ENCODE measurements at places on chromosomes 2 and 18.

DNA sequence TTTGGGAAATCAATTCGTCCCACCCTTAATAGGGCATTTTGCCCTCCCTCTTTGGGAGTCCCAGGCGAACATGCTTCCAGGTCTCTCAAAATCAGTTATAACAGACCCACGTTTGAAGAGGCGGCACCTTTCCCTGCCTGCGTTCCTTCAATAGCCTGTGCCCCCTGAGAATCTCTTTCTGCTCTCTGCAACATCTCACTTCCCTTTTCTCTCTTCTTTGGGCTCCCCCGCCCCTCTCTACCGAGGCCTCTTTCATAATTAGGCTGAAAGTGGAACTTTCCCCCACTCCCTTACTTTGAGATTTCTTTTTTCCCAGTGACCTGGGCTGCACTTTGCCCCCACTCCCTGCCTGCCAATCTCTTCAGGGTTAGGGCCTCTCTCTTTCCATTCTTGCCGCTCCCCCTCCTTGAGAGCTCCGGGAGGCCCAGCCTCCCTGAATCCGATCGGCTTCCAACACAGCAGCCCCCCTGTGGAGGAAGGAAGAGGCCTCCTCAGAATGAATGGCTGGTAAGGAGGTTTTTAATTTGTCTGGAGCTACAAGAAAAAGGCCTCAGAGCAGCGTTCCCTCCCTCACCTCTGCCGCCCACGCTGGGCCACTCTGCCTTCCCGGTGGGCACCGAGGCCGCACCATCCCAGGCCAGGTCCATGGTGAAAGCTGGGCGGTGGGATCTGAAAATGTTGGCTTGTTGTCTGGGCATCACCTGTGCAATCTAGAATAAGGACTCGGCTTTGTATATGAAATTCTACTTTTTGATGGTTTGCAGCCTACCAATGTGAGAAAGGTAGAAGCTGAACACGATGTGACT, 162.6 kb upstream of the SIX3 start:
- DNase-seq: no peak

GRCh38 chr18:76538846-76539245, 43.8 kb upstream of the ZNF516 start:
- DNase-seq: no peak

GRCh38 chr2:142682528-142682927, 194.9 kb upstream of the KYNU start:
- no peak for DNase-seq

DNA sequence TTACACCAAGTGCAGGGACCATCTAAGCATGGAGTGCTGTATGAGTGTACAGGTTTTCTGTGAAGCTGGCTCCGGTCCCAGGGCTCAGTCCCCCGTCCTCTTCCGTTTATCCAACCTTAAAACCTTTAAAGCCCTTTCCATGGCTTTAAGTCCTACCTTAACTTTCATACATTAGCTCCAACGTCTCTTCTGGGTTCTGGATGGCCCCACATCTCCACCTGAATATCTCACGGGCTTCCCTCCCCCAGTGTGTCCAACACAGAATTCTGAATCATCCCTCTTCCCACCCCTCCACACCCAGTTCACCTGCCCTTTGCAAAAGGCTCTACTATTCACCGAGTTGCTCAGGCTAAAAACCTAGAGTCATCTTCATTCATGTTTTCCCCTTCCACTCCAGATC, 12.8 kb downstream of the ARHGAP25 start:
- no peak for DNase-seq

GRCh38 chr2:240643093-240643810, 18.0 kb downstream of the GPR35 start:
- no peak for DNase-seq

DNA sequence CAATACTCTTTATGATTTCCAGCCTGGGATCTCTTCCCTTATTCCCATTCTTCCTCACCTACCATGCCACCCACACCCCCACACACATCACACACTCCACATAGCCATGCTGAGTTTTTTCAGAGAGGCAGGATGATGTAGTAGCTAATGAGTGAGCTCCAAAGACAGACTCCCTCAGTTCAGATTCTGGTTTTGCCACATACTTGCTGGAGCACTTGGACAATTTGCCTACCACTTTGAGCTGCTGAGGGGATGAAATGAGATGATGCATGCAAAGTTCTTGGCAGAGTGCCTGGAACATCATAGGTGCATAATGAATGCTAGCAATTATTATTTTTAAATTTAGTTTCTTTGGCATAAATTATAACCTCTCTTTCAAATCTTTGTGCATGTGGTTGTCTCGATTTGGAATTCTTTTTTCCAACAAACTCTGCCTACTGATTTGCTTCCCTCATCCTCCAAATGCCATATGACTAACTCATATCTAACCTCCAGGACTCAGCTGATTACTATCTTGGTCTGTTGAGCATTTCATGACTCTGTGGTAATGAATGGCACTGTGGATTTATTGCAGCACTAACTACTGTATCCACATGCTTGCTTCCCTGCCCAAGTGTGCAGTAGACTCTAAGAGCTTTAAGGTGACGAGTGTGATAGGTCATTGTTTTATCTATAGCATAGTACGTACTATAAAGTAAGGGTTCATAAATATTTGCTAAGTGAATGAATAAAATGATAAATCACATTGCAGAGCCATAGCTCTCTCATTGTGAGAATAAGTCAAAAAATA, 99.1 kb downstream of the TACR1 start:
- no peak for DNase-seq

- no peak for DNase-seq
Observed at GRCh38 chr2:177726931-177727348, 334.4 kb downstream of the AGPS start.

DNA sequence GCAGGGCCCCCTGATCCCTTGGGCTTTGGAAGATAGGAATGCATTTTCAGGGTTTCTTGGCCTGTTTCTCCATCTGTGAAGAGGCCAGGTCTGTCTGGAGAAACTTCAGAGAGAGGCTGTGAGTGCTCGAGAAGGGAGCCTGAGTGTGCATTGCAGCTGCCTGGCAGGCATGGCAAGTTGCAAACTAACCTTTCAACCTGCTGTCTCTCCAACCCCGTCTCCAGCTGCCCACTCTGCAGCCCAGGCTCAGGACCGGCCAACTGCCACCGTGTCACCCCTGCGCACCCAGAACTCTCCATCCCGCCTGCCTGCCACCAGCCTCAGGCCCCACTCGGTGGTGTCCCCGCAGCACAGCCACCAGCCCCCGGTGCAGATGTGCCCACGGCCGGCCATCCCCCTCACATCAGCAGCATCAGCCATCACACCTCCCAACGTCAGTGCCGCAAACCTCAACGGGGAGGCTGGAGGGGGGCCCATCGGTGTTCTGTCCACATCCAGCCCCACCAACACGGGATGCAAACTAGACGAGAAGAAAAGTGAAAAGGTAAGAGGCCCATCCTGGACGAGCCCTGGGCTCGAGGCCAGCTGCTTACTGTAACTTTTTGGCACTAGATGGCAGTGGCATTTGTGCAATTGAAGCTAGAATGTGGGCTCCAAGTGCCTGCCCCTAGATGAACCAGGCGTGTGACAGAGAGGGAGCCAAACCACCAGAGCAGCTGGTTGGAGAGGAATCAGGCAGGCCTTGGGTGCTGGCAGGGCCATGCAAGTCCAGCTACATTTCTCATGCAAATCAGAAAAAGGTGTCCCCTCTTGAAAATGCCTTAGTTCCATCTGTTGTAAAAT, 164.6 kb downstream of the SEPTIN10 start:
- DNase-seq: no peak

DNA sequence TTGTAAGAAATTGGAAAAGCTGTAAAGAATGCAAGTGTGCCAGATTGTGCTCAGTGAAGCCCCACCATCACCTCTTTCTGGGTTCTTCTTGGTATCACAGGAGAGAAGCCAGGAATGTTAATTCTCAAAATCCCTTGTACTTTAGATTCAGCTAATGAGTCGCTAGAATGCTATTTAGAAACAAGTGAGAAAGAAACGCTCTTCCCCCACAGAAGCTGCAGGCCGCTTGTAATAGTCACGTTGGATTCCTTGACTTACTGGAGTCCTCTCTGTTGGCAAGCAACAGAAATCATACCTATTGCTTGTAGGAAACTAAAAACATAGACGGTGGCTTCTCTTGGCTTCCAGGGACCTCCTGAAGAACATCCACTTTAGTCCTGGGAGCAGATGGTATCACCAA, 375.6 kb upstream of the LRATD1 start:
- DNase-seq: no peak

- no peak for DNase-seq
Observed at GRCh38 chr2:216884347-216884746, 24.5 kb upstream of the TNP1 start.

DNA sequence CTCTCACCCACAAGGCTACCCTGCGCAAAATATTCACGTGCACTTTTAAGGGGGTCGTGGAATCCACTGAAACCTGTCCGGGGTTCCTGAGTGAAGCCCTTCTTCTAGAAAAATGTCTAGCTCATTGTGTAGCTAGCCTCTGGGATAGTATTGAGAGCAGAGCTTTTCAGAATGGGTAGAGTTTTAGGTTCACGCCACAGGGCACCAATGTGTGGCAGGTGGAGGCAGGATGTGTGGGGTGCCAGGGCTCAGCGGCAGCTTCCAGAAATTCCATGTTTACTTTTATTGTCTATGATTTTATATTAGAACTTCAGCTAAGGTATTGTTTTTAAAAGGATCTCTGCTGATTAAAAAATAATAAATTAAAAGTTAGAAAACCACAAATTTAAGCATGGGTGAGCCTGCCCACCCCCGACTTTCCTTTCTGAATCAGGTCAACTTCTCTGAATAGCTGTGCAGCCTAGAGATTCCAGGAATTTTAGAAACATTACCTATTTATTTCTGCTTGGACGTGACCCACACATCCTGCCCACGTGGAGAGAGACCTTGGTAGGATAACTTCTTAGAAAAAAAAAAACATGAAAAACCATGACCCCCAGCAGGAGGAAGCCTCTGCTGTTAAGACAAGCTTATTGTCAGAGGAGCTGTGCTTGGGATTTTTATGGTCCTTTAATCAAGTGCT, 163.7 kb downstream of the CTIF start:
- no peak for DNase-seq

DNA sequence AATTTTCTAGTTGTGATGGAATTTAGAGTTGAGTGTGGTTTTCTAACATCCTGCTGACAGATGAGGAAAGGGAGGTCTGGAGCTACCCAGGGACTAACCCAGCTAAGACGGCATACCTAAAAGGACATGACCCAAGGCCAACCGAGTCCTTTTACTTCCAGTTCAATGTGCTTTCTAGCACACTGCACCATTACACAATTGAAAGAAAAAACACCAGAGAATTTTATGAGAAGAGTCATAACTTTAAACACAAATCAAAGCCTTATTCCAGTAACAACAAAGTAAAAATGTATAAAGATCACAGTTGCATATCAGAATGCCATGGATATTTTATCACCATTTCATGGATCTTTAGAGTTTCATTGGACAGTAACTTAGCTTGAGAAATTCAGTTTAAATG, 480.3 kb downstream of the MEIS1 start:
- DNase-seq: no peak

DNA sequence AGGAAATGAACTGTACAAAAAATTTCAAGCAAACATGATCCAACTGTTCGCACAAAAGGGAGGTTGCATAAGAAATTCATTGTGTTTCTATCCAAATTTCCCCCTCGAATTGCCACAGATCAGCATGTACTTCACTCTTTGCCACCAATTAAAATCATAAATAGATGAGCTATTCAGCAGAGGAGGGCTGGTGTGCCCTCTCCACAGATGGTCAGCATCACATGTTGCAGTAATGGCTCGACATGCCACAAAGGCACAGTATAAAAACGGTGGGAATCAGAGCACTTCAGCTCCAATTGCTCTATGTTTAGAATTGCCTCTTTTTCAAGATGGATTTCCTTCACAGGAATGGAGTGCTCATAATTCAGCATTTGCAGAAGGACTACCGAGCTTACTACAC, at the start of gene G6PC2:
Gene G6PC2 (plus strand): TSS at position 289 of the 400 bp plus-strand sequence. CDS start 41 bp downstream, at position 330.
- no peak for DNase-seq

DNA sequence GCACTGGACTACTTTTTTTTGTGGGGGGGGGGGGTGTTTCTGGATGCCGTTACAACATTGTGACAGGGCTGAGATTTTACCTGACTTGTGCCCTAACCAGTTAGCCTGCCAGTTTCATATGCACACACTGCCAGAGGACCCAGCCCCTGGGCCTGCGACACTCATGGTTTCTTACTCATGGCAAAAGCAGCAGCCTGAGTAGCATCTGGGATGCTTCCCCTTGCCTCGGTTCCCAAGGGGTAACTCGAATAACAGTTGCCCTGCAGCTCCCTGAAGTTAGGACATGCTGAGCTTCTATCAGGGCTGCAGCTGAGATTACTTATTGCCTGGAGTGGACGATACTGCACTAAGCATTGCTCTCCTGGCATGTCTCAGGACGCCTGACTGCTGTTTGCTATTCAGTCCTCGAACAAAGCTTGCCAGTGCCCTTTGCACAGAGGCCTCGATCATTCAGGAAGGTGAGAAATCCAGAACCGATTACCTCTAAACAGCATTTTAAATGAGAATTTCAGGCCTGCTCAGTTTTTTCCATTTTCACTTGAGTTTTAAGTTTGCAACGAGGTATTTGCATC, 47.9 kb downstream of the TRPM8 start:
- DNase-seq: no peak

DNA sequence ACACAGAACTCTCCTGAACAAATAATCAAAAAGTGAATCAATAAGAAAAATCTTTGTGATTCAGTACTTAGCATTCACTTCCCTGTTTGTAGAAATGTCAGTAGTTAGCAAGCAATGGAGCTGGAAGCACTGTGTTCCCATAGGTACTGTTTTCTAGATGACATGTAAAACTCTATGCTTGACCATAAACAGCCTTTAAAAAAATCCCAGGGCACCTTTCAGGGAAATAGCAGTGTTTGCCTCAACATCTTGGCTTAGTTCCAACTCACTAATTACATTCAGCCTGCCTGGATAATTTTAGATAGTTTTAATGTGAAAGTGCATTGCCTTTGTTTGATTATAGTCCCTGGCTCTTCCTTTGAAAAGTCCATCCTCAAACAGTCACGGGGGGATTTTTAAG, 721.8 kb downstream of the ERBB4 start:
- no peak for DNase-seq

DNA sequence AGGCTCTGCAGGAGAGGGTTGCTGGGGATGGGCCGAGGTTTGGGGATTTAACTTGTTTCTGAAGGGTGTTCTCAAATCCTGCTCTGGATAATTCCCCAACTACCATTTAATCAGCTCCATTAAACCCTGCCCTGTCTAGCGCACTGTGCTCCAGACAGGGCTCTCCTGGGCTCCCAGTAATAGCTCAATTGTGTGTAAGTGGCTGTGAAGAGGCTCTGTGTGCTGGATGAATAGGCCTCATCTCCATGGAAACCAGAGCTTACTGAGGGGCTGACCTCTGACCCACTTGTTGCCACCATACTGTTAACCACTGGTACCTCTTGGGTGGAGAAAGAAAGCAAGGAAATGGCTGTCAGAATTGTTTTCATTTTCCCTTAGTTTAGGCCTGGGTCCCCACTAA, 92.9 kb downstream of the TGOLN2 start:
- DNase-seq: no peak
